ENCODE measurements at places on chromosomes 16 and 17.
A peak's percentile ranks its signal among the peaks of the same experiment; 100 is the strongest.

DNA sequence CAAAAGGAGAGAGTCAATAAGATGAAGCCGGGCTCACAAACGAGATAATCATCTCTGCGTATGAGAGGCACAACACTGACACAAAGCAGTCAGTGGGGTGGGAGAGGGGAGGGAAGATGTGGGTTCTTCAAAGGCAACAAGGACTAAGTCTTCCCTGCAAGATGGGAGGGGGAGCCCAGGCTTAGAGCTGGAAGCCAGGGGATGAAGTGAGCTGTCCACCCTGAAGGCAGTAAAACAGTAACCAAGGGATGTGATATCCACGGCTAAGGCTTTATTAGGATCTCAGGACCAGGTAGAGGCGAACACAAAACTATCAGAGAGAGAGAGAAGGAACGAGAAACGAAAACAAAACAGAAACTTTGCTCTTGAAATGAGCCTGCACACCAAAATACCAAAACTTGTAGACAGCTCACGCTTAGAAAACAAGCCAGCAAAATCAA, 115.9 kb downstream of the DYNLRB2 start:
- DNase-seq, result no peak

DNA sequence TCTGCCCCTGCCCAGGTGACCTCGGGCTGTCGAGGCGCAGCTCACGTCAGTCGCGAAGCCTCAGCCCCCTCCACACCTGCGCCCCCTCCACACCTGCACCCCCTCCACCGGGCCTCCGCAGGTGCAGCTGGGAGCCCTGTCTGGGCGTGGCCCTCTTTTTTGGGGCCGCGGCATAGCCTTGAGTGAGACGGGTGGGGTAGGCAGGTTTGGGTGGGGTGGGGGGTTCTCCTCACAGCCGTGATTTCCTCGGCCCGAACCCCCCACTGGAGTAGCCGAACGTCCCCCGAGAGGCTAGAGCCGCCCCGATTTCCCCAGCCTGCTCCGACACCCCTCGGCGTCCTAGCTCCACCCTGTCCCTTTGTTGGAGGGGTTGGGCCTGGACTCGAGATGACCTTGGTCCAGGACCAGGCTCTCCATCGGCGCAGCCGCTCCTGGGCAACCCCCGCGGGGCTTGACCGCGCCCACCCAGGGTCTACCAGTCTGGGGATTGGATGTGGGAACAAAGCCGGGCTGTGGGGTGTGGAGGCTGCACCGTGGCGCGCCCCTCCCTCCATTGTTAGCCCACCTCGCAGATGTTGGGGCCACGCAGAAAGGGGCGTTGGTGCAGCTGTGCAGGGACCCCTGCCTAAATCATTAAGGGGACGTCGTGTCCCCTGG, 626 bp downstream of the TUBB3 start:
- DNase-seq, result peak; percentile 80

DNA sequence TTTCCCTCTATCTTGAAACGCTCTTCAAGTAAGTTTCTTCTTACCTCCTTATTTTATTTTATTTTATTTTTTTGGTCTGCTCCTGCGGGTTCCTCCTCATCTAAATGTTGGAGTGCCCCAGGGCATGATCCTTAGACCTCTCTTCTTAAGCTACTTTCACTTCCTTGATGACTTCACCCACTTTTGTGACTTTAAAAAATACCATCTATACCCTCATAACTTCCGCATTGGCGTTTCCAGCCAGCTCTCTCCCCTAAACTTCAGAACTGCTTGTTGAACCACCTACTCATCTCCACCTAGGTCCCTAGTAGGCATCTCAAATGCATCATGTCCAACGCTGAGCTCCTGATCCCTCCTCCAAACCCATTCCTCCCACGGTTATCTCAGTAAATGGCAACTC, 51.4 kb upstream of the NFAT5 start:
- no peak for DNase-seq

GRCh38 chr17:8417806-8418205, 17.9 kb upstream of the NDEL1 start:
- no peak for DNase-seq

GRCh38 chr16:31452631-31453106, 6.6 kb upstream of the ARMC5 start:
- peak; percentile 63 for DNase-seq

GRCh38 chr16:55101026-55101425, 170.4 kb downstream of the IRX5 start:
- no peak for DNase-seq

DNA sequence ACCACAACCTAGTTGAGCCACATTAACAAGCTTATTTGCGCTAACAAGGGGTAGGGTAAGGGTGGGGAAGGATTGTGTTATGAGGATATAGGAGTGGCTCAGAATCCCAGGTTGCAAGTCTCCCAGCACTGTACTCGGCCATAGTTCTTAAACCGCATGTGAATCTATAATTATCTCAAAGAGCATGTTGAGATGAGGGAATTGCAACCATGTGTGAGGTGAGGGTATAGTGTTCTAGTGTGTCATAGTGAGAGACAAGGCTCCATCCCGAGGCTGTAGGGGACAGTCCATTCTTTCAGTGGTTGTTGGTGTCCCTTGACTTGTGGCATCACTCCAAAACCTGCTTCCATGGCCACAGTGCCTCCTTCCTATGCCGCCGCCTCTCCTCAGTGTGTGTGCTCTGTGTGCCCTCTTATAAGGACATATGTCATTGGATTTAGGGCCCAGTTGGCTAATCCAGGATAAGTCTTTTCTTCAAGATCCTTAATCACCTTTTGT, 22.7 kb upstream of the ATP5MC1 start:
- DNase-seq, result no peak

GRCh38 chr17:44568945-44569858, 11.9 kb downstream of the FZD2 start:
- peak; percentile 38 for DNase-seq

DNA sequence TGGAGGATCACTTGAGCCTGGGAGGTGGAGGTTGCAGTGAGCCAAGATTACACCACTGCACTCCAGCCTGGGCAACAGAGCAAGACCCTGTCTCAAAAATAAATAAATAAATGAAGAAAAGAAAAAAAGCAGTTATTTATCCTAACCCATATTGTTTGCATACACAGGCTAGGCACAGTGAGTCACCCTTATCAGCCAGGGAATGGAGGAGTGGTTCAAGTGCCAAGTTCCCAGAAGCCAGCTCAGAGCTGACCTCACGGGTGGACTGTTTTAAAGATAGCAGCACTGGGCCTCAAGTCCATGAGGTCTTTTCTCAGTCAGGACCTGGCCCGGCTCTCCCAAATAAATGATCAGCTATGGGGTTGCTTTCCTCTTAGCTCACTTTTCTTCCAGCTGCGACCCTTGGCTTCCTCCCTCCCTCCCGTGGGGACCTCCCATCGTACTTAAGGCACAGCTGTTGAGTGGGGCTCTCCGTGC, 22.6 kb upstream of the MGAT5B start:
- DNase-seq, result no peak

GRCh38 chr17:44353672-44354331, 8.7 kb downstream of the GRN start:
- no peak for DNase-seq

GRCh38 chr17:80331820-80332219, 71.2 kb downstream of the RNF213 start:
- no peak for DNase-seq

GRCh38 chr17:59186850-59187249, 23.0 kb upstream of the SMG8 start:
- no peak for DNase-seq

- DNase-seq, result no peak
Measured at GRCh38 chr17:50582741-50583140, 22.2 kb downstream of the CACNA1G start.

DNA sequence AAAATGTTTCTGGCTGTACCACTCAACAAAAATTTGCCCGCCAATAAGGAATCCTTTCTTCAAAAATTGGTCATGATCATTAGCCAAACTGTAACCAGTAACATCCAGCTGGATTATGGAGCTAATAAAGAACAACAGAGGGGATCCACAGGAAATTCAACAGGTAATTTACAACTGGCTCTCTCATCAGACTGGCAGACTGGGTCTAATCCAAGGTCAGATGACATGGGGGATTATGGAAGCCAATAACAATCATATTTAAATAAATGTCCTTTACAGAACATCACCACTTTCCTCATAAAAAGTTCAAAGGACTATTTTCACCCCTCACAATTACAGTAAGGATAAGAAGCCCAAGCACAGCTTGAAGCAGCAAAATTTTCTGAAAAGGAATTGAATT, 66.4 kb downstream of the KANSL1 start:
- DNase-seq, result peak; percentile 43

GRCh38 chr17:78449983-78450595, 71.6 kb downstream of the PGS1 start:
- DNase-seq, result no peak

DNA sequence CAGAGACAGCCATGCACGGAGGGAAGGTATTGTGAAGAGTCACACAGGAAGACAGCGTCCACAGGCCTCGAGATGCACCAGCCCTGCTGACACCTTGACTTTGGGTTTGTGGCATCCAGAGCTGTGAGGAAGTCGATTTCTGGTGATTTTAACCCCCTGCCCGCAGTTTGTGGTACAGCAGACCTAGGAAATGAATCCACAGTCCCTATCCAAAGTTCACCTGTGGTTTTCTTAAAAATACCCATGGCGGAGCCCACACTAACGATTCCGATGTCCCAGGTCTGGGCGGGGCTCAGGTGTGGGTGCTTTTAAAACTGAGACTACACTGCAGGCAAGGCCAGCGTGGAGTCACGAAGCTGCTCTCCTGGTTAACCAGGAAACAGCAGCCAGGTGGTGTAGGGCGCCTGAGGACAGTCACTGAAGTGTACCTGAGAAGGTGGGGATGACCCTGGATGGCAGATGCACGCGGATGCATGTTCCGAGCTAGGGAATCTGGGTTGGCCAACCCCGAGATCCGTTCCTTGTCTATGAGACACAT, 14.4 kb upstream of the MEAK7 start:
- DNase-seq, result no peak

GRCh38 chr17:17672453-17673368, 8.5 kb upstream of the RAI1 start:
- DNase-seq, result no peak

DNA sequence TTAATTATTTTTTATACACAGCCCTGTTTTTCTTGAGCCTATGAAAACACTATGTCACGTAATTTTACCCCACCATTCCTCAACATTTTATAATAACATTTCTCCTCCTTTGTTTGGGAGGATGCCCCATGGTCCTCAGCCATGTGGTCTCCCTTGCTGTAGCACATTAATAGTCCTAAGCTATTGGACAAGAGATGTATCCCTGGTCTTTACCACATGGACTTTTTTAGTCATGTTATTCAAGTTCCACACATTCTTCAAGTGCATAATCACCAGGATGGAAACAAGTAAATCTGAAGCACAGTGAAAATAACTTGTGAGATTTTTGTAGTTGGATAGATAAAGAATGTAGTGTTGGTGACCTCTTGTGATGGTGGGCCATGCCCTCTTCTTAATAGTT, 2.0 kb upstream of the KRTAP2-3 start:
- no peak for DNase-seq

GRCh38 chr17:82871056-82871775, 31.4 kb upstream of the ZNF750 start:
- DNase-seq, result no peak

DNA sequence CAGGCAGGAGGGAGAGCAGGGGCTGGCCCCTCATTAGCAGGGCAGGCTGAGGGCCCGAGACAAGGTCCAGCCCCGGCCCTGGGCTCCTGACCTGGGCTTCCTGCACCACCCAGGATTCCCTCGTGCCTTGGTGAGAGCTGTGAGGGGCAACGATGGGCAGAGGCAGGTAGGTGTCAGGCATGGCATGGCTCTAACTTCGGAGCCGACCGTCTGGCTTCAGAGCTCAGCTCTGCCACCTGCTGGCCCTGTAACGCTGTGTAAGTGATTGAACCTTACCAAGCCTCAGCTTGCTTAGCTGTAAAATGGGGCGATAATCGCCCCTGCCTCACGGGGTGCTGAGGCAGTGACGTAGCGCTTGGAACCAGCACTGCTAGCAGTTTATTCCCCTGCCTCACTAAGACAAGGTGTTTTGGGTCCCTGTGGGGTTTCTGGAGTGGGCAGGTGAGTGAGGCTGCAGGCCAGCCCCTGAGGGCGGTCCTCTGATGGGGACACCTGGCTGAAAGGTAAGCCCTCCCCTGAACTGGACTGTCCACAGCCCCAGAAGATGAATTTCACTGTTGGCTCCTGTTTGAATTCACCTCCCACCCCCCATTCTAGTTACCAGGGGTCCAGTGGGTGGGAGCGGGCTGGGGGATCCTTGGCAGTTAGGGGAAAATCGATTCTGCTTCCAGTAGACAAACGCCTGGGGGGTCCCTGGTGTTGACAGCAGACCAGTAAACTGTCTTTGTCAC, 184.8 kb upstream of the GSE1 start:
- peak; percentile 56 for DNase-seq

GRCh38 chr17:6352016-6352415, 82.9 kb downstream of the AIPL1 start:
- no peak for DNase-seq

DNA sequence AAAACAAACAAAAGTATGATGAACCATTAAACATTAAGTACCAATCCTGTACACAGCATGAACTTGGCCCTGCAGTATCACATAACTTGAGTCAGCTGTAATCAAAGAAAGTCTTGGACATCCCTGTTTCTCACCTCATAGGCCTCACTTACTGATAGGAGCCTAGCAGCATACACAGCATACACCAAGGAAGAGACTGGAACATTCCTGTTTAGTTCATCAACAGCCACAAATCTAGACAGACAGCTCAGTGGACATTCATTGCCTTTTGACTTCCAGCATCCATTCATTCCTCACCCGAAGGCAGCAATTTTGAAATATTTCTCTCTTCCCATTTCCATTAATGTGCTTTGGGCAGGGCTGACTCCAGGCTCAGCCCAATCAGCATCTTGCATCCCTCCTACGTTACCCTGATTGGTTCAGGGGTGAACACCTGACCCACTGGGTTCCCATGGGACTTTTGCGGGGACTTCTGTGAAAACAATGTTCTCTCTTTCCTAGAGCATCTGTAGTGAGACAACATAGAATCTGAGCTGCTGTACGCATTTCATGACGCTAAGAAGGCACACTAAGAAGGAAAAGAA, 336.7 kb upstream of the ZFHX3 start:
- DNase-seq, result no peak

- no peak for DNase-seq
Measured at GRCh38 chr17:74455025-74455545, 11.3 kb upstream of the CD300A start.

DNA sequence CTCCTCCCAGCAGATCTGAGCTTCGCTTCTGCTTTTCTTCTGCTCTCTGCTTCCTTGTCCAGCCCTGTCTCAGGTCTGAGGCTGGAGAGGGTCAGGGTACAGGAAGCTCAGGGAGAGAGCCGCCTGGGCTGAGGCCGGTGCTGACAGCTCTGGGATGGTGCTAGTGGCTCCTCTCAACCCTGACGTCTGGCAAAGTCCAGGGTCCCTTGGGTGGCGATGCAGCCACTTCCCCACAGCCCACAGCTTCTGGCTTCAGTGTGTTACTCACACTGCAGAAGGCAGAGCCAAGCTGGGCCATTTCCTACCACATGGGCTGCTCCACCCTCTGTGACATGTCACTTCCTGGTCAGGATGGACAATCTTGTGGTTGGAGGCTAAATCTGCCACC, at the start of gene CD300C:
TSS of gene CD300C (minus strand) at position 273 of the 388 bp plus-strand sequence. CDS start 333 bp downstream, outside the sequence.
- no peak for DNase-seq
